PC-9 (cell line): ENCODE measurements at places on chromosomes 16 and 17.

DNA sequence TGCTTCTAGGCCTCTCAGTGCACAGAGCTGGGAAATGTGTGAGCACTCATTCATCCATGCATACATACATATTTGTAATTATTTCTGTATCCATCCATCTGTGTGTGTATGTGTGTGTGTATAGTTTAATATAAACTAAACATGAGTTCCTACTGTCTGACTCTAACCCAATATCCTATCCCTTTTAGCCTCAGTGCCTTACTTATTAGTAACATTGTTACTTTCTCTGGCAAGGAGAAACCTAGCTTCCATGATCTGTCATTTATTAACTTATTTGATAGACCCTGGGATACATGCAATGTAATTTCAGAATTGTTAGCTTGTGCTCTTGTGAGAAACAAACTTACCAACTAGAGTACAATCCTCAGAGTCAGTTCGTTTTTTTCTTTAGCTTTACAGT, 59.0 kb upstream of the WSCD1 start:
- DNase-seq = no peak

GRCh38 chr16:65510850-65511249, 389.0 kb upstream of the CDH11 start:
- no peak for DNase-seq

GRCh38 chr16:25996052-25996451, 304.3 kb downstream of the HS3ST4 start:
- no peak for DNase-seq

DNA sequence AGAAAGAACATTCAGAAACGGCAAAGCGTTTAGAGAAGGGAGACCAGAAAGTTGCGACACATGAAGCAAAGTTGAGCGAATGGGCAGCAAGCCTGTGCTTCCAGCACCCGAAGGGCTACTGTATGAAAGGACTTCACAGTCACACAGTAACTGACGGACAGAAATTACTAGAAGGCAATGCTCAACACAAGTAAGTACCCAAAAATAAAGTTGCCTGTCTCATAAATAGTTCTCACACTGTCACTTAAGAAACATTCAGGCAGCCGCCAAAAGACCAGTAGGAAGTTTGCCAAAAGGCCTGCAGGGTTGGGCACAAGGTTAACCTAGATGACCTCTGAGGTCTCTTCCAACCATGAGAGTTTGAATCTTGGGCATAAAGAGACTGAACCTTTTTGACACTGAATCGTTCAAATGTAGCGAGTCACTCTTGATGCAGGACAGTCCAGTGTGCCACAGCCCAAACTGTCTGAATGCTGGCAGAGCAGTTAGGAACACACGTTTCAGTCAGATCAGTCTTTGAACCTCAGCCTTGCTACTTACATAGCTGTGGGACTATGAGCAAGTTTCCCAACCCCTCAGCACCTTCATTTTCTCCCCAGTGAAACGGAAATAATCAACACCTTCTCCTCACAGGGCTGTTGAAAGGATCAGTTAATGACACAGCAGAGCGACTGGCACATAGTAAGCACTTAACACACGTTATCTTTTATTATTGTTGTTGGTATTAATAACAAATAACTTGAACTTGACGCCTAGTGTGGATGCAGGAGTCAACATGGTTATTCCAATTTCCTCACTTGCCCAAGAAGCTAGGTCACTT, 10.4 kb downstream of the NCBP3 start:
- DNase-seq = peak; percentile 42

GRCh38 chr17:7177191-7177953, 1.8 kb downstream of the ASGR1 start:
- DNase-seq = peak; percentile 39
